Thoracic aorta (tissue), 2 donors: ENCODE measurements at places on chromosomes 4 and X. TPM values are rescaled to one million over a fixed set of nuclear protein-coding genes. Genes with fewer than 3 reads are reported as not detected.

Gene RASL11B
- 5.4 TPM for total RNA-seq

Gene EMCN
- 65.6 TPM for total RNA-seq

DNA sequence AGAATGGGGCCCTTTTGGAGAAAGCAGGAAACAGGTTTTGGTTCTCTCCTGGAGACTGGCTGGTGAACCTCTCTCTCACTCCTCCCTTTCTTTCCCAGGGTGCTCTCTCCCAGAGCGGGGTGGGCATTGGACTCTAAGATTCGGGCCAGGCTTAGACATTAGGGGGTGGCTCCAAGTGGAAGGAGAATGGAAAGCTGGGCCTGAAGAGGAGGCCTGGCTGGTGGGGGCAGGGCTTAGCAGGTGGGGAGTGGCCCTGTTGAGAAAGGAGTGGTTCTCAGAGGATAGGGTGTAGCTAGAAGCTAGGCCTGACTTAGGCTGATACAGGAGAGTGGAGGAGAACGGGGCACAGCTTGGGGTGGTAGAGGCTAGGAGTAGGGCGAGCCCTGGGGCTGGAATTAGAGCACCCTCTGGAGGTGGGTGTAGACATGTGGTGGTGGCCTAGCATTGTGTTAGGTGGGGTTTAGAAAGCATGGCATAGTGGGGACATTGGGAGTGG is 5.7 kb downstream of the PLP2 start:
- DNase-seq: no peak

Gene IQCM
- not detected for total RNA-seq

- DNase-seq: no peak
Measured at GRCh38 chr4:184361443-184361842, 112.9 kb downstream of the IRF2 start.

Gene CTAG2
- not detected for total RNA-seq

GRCh38 chrX:12953420-12953819 is 21.5 kb upstream of the TMSB4X start:
- no peak for DNase-seq

DNA sequence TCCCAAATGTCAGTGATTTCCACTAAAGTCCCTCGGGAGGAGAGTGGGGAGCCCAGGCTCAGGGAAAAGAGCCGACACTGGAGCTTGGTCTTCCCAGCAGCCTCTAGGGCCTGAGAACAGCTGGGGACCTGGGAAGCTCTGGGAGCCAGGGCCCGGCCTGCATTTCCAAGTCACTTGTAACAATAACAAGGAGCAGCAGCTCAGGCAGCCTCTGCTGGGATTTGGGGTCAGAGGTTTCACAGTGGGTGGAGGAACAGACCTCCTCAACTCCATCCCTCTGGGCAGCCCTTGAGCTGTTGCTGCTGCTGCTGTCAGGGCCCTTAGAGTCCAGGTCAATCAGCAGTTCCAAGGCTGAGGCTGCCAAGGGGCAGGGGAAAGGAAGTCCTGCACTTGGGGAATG is 11.1 kb downstream of the STARD8 start:
- no peak for DNase-seq

DNA sequence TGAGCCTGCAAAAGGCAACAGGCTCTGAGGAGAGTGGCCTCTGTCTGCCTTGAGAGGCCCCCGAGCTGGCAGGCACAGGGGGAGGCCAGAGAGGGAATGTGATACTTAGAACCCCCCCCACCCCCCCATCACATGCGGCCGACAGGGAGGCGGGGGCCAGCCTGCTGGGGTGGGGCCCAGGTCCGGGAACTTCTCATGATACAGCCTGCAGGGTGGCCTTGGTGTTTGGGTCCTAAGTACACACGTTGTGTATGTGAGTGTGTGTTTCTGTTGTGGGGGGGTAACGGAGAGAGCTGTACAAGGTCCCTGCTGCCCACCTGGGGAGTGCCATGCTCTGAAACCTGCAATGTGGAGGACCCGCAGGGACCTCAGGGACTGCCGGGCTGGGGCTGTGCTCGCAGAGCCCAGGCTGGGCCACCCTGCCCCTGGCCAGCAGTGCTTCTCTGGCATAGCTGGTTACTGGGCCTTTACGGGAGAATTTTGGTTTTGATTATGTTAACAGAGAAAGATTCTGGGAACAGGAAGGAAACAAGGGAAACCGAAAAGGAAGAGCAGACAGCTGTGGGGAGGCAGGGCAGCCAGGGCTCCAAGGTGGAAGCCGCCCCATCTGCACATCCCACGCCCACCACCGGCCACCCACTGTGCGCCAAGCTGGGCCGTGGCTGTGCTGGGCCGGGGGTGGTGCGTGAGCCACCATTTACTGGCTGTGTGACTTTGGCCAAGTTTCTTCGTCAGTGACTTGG is 19.9 kb downstream of the SH3BP2 start:
- no peak for DNase-seq

DNA sequence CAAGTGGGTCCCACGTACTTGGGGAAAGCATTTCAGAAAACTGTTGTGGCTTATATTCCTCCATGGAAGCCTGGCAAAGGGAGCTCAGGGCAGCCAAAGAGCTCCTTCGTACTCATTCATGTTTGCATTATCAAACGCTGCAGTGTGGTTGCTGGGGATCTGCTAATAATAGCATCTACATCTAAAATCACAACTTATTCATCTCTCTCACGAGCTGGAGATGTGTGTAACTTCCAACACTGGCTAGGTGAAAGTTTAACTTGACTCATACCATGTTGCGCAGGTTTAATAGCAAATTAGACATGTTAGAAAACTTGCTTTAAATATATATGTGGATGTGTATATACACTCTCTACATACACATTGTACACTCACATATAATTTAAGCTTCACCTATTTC is 415.1 kb downstream of the AFF2 start:
- DNase-seq: no peak

DNA sequence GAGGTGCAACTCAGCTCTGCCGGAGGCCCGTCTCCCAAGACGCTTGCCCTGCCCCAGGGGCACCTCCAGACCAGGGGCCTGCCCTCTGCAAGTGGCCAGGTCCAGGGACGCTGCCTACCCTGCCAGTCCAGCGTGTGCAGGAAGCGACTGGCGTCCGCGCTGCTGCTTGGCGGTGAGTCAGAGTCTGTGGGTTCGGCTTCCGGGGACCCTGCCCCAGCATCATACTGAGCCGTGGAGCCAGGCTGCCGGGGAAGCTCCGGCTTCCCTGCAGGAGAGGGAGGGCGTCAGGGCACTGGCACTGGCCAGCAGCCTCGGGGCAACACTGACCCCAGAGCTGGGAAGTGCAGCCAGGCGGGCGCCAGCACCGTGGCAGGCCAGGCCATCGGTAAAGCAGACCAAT is 42.5 kb upstream of the CPLX1 start:
- no peak for DNase-seq

- DNase-seq: no peak
Measured at GRCh38 chrX:68997511-68997910, 167.7 kb downstream of the PJA1 start.

- DNase-seq: no peak
Measured at GRCh38 chrX:149518236-149518635, 13.1 kb upstream of the IDS start.

Gene HS6ST2
- total RNA-seq: not detected

Gene MTMR8
- 12.1 TPM for total RNA-seq

DNA sequence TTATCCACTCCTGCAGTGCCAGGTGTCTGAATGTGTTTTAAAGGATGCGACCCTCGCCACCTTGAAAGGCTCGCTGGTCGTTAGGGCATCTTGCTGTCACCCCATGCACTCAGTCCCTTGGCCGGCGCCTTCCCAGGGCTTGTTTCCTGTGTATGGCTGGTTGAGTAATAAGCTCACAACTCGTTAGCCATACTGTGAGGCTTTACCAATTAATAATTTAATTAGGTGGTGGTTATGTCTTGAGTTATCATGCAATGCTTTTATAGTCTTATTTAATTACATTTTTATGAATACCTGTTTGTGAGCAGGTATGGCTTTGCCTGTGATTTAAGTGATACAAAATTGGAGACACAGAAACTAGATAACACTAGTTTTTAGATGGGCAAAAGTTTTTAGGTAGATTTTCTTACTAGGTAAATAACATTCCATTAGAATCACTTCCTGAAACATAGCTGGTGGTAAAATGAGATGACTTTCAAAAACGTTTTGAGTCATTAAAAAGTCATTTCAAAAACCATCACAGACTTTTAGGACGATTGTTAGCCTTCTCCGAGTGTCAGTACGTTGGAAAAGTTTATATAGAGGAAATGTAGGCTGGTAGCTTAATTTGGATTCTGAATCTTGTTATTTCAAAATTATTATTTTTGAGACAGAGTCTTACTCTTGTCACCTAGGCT is 18.2 kb downstream of the PTTG2 start:
- no peak for DNase-seq

DNA sequence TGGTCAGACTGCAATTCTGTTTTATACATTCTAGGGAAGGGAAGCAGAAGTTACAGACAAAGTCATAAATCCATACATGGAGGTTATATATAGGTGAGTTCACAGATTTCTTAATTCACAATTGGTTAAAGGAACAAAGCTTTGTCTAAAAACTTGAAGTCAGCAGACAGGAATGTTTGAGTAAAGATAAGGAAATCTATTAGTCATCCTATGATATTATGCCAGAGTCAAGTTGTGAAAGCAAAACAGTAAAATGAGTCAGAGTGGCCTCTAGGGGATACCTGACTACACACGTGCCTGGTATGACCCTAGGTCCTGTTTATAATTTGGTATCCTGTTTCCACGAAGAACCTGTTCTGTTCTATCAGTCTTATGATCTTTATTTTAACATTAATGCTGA is 31.5 kb downstream of the ACTRT1 start:
- DNase-seq: no peak

DNA sequence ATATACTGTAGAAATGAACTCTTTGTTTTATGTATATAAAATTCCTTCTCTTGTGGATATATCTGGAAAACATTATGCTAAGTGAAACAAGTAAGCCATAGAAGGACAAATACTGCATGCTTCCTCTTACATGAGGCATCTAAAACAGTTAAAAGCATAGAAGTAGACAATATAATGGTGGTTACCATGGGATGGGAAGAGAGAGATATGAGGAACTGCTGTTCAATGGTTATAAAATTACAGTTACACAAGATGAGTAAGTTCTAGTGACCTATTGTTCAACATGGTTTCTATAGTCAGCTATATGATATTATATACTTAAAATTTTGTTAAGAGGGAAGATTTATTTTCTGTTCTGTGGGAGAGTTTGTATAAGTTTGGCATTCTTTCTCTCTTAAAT is 43.4 kb downstream of the HTRA3 start:
- DNase-seq: no peak

Gene ARR3
- total RNA-seq: not detected

GRCh38 chrX:9396930-9397329 is 67.9 kb upstream of the TBL1X start:
- no peak for DNase-seq

- DNase-seq: no peak
Measured at GRCh38 chrX:30008031-30008430, 207.3 kb upstream of the MAGEB2 start.

GRCh38 chr4:38024206-38024509 is 64.0 kb downstream of the PTTG2 start:
- DNase-seq: no peak

GRCh38 chr4:123037804-123038203 is 115.4 kb upstream of the NUDT6 start:
- DNase-seq: no peak

Gene LRRC66
- total RNA-seq: 1.1 TPM

Gene GRXCR1
- not detected for total RNA-seq

GRCh38 chr4:113958766-113959538 is 20.5 kb downstream of the ARSJ start:
- no peak for DNase-seq

- no peak for DNase-seq
Measured at GRCh38 chr4:35772291-35772690, 472.0 kb downstream of the ARAP2 start.

Gene RAB33A
- not detected for total RNA-seq

GRCh38 chr4:8082517-8083055 is 76.0 kb downstream of the ABLIM2 start:
- DNase-seq: no peak

Gene CRLF2
- 1.8 TPM for total RNA-seq

- no peak for DNase-seq
Measured at GRCh38 chr4:24229978-24230377, 340.1 kb upstream of the PPARGC1A start.

DNA sequence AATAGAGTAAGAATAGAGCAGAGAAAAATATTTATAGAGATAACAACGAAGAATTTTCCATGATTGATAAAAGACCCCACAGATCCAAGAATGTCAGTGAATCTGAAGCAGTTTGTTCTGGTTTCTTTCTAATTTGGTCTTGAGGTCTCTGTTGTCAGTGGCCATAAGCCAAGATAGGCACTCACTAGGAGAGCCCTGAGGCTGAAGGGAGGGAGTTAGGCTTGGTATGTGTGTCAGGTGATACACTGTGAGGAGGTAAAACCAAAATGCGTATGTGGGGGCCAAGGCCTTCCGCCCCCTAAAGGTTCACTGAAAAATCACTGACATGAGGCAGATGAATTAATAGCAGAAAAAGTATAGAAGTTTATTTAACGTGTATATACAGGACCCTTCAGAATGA is 382.3 kb upstream of the HTR2C start:
- DNase-seq: no peak

- DNase-seq: no peak
Measured at GRCh38 chr4:185036842-185037241, 18.6 kb downstream of the HELT start.

Gene RHOXF2
- not detected for total RNA-seq
